ENCODE measurements at places on chromosomes 7 and 10. TPM values are rescaled to one million over a fixed set of nuclear protein-coding genes. Genes with fewer than 3 reads are reported as not detected.

DNA sequence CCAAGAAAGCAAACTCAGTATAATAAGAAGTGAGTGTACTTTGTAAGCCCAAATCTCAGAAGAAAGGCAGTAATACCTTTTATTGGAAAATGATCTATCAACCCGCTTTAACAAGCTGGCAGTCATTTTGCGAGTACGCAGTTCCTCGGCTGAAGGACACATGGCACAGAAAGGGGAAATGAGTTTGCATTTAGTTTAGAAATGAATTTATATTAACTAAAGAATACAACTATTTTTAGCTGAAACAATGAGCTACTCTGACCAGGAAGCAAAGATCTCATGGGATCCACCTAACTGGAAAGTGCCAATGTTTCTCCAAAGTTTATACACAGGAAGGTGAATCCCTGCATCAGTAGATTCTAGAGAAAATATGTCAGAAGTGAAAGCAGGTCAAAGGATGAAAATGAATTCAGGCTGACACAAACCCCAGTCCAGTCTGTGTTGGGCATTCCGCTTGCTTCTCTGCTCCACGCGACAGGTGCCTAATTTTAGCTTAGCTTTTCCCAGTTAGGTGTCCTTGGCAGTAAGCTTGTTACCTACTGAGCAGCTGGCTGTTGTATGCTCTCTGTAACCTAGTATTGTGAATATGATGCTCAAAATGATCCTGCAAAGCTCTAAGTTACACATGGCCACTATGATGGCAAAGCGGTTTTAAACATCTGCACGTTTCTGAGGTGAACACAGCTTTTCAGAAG is 112.8 kb downstream of the LARP4B start:
- no peak for DNase-seq

LRGUK gene
- total RNA-seq, result 2.4 TPM

DNA sequence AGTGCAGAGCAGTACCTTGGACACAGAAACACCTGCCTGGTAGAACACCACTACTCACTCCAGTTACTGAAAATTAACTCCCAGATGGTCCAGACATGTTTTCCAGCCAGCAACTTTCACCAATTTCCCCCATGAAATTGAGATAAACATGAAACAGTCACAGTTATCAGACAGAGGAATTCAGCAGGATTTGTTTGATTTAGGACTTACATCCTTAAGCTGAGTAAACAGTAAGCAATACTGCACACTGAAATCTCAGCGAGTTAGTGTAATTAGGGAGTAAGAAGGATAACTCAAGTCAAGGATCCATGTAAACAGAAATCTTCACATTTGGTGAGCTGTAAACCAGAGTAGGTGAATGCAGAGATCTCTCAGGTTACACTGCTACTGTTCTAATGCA is 353.5 kb downstream of the ELMO1 start:
- DNase-seq, result no peak

DNA sequence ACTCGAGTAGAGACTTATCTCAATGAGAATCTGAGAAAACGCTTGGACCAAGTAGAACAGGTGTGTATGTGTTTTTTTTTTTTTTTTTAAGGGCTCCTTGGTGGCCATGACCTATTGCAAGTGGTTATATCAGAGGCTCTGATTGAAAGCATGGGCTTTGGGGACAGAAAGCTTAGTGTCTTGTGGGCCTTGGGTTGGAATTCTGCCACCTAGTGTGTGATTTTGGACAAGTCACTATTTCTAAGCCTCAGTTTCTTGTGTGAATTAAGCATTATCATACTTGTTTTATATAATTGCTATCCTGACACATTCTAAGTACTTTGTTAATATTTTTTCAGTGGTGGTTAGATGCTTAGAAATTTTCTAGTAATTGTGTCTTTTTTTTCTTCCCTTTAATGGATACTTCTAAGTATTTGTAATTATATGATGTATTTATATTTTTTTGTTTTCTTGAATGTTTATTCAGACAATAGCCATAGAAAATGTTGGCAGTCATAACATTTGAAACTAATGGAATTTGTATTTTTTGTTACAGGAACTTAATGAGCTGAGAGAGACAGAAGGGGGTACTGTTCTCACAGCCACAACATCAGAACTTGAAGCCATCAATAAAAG is 33.1 kb downstream of the SMC3 start:
- DNase-seq, result no peak

DNA2 gene
- total RNA-seq, result 4.6 TPM

GRCh38 chr7:141466151-141466904 is 84.9 kb upstream of the AGK start:
- no peak for DNase-seq

SPDYE5 gene
- total RNA-seq, result 0.09 TPM

DNA sequence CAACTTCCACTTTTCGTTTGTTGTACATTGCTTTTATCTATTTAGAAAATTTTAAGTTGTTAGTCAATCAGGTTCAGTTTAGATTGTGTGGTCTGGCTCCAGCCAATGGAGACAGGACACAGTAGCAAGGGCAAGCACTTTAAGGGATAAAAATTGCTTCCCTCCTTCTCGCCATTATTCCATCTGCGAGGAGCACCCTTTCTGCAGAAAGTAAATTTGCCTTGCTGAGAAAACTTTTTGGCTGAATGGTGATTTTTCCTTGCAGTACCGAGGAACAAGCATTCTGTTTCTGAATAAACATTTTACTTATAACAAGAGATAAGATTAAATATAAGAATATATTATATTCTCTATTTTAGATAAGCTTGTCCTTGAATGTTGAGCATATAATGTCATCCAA is 34.5 kb downstream of the VIM start:
- DNase-seq, result no peak

DNA sequence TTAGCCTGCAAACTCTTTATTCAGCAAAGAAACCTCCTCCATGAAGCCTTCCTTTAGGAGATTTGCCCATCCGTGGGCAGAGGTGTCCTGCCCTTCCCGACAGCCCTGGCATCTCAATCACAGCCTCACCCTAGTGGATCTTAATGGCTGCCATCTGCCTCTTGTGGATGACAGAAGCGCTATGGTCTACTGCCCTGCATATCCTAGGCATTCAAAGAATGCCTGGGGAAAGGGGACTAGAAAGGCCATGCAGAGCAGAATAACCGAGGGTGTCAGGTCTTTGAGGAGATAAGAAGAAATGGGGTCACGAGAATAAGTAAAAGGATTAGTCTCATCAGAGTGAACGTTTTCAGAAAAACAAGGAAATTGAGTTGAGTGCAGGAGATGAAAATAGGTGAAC is 57.7 kb upstream of the SPOCK2 start:
- DNase-seq, result no peak

- DNase-seq, result no peak
Observed at GRCh38 chr10:113992471-113993011, 51.1 kb upstream of the ADRB1 start.

- DNase-seq, result no peak
Observed at GRCh38 chr7:104005197-104005596, 15.7 kb upstream of the RELN start.

- no peak for DNase-seq
Observed at GRCh38 chr10:34475274-34475646, 339.8 kb downstream of the PARD3 start.

SPDYE16 gene
- total RNA-seq, result not detected

AKR1C8 gene
- total RNA-seq, result not detected

DNA sequence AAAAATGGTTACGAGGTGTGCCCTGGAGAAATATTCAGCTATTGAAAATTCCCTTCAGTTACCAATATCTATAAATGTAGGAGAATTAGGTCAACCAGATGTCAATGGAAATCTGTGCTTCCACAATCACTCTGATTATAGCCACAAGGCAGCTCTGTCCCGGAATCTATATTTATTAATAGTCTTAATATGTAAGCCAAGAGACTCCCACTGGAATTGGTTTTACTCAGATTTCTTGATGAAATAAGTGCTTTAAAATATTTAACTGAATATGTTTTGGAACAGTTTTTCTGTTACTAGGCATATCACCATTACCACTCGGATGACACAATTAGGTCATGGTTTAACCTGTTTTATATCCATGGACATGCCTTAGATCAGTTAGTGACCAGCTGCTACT is 169.6 kb downstream of the POM121L12 start:
- DNase-seq, result no peak

DNA sequence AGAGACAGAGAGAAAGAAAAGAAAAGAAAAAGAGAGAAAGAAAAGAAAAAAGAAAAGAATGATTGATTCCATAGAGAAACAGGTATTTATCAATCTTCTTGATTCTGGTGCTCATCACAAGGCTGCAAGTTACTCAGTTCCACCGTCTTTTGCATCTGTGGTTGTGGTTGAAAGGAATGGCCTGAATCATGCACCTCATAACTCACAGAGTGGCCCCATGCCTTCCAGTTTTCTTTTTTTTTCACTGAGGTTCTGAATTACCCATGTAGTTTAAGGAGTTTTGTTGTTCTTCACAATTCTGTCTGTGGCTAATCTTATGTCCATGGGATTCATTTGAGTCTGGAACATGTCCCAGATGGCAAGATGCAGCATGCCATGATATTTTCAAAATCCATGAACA is 156.0 kb downstream of the ZNF33B start:
- DNase-seq, result no peak

- no peak for DNase-seq
Observed at GRCh38 chr10:53765311-53765710, 992.7 kb upstream of the MBL2 start.

DNA sequence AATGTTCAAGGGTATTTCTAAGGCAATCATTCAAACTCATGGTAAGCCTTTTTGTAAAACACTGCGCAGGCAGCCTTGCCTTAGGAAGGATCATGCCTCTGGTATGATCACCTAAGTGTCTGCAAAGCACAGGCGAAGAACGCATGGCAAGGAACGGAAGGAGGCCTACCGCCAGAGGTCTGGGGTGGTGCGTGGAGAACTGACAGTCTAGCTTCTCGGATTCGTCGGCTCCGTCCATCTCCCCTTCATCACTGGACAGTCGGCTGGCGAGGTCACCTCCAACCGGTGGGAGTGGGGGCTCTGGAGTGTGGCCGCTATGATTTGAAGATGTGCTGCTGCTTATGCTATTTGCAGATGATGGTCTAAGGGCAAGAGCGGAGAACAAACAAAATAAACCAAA is 42.6 kb upstream of the EFCAB10 start:
- DNase-seq, result no peak

DNA sequence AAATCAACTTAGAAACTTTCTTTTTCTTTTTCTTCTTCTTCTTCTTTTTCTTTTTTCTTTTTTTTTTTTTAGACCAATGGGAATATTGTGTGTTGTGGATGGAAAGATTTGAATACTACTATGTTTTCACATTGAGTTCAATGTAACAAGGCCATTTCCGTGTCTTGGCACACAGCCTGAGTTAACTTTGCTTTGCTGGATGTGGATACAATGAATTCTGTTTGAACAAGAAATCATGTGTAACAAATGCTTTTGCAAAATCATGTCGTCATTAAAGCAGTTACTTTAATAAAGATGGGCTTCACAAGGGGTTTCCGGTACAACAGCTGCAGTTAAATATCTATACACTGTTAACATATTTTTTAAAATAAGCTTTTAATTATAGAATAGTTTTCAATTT is 13.5 kb upstream of the ENTPD1 start:
- DNase-seq, result peak; percentile 67

DNA sequence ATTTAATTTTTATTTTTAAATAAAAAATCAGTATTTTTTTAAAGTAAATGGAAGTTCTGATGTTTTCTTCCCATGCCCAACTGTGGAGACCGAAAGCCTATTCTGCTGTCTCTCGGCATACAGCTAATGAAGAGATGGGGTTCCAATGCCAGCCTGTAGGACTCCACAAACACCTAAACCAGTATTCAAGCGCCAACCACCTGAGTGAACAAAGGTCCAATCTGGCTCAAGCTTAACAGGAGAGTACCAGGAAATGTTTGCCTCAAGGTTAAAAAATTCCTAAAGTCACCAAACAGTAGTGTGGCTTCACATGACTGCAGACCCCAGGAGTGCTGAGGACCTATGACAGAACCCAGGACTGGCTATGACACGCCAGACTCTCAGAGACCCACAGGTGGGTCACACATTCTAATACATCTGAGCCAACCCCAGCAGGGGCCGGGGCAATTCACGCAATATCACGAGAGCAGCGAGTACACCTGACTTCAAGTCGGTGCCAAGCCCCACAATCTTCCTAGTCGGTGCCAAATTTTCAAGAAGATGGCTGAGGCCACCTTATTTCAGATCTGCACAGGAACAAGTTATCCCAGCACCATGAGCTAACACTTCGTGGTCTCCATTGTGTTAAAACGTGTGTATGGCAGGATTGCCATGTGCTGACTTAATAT is 31.6 kb downstream of the KIAA1549 start:
- DNase-seq, result no peak

DNA sequence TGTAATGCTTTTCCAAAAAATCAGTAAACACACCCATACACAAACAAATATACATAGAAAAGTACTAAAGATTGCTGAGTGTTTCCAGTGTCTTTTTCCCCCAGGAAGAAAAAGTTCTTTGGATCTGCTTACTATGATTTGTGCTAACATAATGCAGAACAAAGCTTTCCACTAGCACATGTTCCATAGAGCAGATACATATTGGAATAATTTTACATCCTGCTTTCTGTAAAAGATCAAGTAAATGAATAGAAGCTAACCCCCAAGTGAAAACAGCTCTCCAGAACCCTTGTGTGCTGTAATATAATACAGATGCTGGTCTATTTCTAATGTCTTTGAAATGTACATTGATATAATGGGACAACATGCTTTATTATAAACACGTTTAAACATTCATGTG is 125.5 kb downstream of the PON1 start:
- DNase-seq, result no peak

GRCh38 chr10:119509909-119510451 is 32.5 kb downstream of the RGS10 start:
- no peak for DNase-seq

GRCh38 chr7:95045236-95045923 is 138.0 kb downstream of the PPP1R9A start:
- DNase-seq, result no peak

DNA sequence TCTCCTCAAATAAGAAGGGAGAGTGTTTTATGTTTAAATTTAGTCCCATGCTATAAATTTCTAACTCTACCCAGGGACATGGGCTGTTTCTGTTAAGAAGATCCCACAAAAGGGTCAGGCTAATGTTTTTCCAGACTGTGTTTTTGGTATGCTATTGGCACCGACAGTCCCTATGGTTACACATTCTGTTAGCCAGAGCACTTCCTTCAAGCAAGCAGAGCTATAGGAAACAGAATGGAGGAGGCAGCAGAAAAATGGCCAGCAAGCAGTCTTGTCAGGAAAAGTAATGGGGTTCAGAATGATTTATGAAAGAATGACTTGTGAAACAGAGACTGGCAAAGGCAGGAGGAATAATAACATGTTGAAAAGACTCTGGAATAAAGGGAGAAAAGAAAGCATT is 44.8 kb upstream of the PHYHIPL start:
- DNase-seq, result no peak

TES gene
- 96.7 TPM for total RNA-seq

- DNase-seq, result no peak
Observed at GRCh38 chr7:136971776-136972175, 103.3 kb downstream of the CHRM2 start.

CUBN gene
- total RNA-seq, result 0.92 TPM

GRCh38 chr7:18053177-18053928 is 25.7 kb upstream of the PRPS1L1 start:
- DNase-seq, result no peak

GRCh38 chr10:93630625-93631557 is 18.6 kb downstream of the PDE6C start:
- no peak for DNase-seq

- DNase-seq, result no peak
Observed at GRCh38 chr7:137329411-137329810, 14.1 kb downstream of the PTN start.

All from mucosa of gallbladder (tissue), 1 donor.